Activated naive CD4-positive, alpha-beta T cell treated with anti-CD3 and anti-CD28 coated beads for 36 hours (primary cell): ENCODE measurements at places on chromosomes 2 and 18. TPM values are rescaled to one million over a fixed set of nuclear protein-coding genes. Genes with fewer than 3 reads are reported as not detected.

The CNTNAP5 gene
- total RNA-seq: not detected

DNA sequence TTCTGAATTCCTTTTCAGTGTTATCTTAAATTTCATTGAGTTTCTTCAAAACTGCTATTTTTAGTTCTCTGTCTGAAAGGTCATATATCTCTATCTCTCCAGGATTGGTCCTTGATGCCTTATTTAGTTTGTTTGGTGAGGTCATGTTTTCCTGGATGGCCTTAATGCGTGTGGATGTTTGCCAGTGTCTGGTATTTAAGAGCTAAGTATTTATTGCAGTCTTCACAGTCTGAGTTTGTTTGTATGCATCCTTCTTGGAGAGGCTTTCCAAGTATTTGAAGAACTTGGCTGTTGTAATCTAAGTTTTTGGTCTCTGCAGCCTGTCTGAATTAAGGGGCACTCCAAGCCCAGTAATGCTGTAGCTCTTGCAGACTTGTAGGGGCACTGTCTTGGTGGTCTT lies 249.3 kb downstream of the ZNF385B start:
- no peaks in the 10 kb centered on the region for H3K27me3 ChIP-seq
- no peaks in the 10 kb centered on the region for H3K4me1 ChIP-seq
- H3K27ac ChIP-seq: no peak overlapping the region
- H3K4me3 ChIP-seq: no peak overlapping the region
- H3K36me3 ChIP-seq: no peaks in the 10 kb centered on the region

DNA sequence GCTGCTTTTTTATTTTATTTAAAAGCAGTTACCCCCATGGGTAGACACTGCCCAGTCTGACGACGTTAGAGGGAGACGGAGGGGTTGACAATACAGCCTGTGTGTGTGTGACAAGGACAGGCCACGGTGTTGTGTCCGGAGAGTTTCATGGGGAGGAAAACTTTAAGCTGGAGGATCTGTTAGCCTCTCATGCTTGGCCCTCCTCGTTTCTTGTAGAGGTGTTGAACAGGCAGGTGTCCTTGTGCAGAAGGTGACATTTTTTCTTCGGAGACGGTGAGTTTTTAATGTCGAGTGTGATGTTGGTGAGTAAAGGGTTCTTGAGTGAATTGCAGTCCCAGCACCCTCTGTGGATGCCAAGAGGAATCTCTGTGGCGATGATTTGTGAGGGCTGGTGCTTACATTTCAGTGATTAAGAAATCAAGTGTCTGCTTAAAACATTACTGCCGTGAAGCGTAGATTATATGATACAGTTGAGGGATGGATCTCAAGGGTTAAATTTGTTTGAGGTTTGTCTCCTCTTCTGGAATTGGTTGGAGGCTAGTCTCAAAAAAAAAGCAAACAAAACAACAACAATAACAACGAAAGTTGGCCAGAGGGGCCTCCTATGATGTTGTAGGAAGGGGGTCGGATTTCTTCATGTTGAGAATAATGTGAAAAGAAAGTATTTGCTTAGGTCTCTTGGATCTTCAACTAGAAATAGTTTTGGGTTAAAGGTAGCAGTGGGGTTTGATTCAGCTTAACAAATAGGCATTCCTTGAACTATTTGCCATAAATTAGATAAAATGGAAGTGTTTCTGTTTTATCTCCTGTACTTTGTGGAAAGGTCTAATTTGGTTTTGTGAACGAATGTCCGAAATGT lies 1.6 kb downstream of the NCOA1 start:
- peak overlapping the region; percentile 76 for H3K4me3 ChIP-seq
- H3K36me3 ChIP-seq: no peaks in the 10 kb centered on the region
- no peaks in the 10 kb centered on the region for H3K27me3 ChIP-seq
- H3K4me1 ChIP-seq: peaks cover 57% of the 10 kb centered on the region
- DNase-seq: no peak

GRCh38 chr2:41872646-41873045 lies 175.2 kb upstream of the PKDCC start:
- H3K27me3 ChIP-seq: no peaks in the 10 kb centered on the region
- H3K36me3 ChIP-seq: no peaks in the 10 kb centered on the region

DNA sequence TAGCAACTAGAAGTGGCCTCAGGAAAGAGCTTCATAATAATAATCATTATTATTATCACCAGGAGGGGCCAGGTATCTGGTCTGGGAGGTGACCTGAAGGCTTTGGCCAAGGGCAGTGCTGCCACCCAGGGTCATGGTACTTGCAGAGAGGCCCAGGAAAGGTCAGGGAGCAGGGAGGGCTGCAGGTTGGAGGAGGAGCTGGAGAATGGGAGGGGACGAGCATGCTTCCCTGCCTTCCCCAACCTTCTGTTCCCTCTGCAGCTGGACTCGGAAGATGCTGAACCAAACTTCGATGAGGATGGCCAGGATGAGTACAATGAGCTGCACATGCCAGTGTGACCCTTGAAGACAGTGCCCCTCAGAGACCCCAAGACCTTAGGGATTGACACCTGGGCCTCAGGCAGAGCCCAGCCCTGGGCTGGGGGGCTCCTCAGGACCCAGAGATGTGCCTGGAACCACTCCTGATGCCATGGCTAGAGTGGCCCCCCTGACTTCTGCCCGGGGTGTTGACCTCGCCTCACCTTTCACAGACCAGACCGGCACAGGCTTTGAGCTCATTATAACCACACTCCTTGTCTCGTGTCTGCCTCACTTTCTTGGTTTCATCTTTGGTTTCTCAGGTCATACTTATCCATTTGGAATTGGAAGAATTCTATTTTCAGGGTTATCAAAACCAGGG lies 14.1 kb downstream of the SLC4A3 start:
- peaks cover 6% of the 10 kb centered on the region for H3K27me3 ChIP-seq
- no peak overlapping the region for H3K27ac ChIP-seq
- H3K36me3 ChIP-seq: no peaks in the 10 kb centered on the region
- no peak for DNase-seq
- H3K4me1 ChIP-seq: peaks cover 5% of the 10 kb centered on the region
- H3K4me3 ChIP-seq: no peak overlapping the region

- no peaks in the 10 kb centered on the region for H3K4me1 ChIP-seq
- no peaks in the 10 kb centered on the region for H3K36me3 ChIP-seq
- no peaks in the 10 kb centered on the region for H3K27me3 ChIP-seq
- H3K4me3 ChIP-seq: no peak overlapping the region
These were observed 316.2 kb downstream of the GBX2 start for GRCh38 chr2:235851828-235852525.

DNA sequence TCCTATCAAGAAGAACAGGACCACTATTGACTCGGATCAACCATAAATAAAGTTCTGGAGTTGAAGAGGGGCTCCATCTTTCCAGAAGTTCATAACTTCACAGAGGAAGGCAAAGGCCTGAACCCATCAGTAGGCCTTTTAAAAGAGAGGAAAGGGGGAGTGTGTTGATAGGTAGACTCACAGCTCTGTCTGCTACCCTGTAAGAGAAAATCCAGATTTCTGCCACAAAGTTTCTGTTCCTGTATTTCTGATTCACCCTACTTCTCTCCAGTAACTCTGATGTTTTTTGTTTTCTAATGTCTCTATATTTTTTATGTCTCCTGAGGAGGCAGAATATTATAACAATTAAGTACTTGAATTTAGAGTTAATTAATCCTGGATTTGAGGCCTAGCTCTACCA lies 564.0 kb downstream of the TNS1 start:
- H3K27ac ChIP-seq: no peak overlapping the region
- H3K27me3 ChIP-seq: no peaks in the 10 kb centered on the region
- H3K36me3 ChIP-seq: no peaks in the 10 kb centered on the region
- no peak for DNase-seq

- H3K36me3 ChIP-seq: peaks cover 17% of the 10 kb centered on the region
- peak overlapping the region; percentile 93 for H3K27ac ChIP-seq
- DNase-seq: peak; percentile 63
- peak overlapping the region; percentile 44 for H3K4me3 ChIP-seq
These were observed 3.0 kb downstream of the NRBP1 start for GRCh38 chr2:27431395-27431794.

DNA sequence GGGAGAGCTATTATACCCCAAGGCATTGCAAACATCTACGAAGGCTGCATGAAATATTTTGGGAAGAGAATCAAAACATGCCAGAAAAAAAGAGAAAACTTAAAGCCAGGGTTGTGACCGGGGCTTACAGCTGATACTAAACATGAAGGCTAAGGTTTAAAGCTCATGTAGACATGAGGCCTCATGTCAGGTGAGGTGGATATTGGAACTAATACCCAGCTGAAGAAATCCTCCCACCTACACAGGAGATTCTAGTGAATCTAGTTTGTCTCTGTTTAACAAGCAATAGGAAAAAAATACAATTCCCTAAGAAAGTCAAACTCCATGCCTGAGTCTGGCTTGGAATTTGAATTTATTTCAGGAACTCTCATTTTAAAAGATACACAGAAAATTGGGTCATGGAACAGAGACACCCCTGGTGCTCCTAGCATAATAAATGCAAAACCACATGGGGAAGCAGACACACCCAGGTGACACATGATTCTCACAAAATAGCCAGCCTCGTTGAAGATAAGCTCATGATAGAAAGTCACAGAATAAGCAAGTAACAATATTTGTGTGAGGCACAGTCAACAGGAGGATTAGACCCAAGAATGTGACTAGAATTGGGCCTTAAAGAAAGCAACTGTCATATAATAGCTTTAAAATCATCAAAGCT lies 42.2 kb downstream of the UPP2 start:
- peaks cover 18% of the 10 kb centered on the region for H3K27me3 ChIP-seq
- no peak for DNase-seq
- no peak overlapping the region for H3K27ac ChIP-seq
- no peak overlapping the region for H3K4me3 ChIP-seq

The TDRD15 gene
- not detected for total RNA-seq

DNA sequence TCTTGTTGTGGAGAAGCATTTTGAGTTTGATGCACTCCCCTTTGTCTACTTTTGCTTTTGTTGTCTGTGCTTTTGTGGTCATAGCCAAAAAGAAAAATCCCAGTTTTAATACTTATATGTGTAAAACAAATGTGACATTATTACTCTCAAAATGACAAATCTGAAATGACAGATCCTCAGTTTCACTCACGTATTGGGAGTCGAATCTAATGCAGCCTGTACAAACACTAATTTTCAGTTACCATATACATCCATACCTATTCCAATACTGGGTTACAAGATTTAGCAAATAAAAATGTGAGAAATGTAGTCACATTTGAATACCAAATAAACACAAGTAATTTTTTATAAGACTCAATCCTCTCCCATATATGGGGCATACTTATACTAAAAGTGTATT lies 148.2 kb upstream of the ZNF516 start:
- no peaks in the 10 kb centered on the region for H3K36me3 ChIP-seq
- DNase-seq: no peak
- no peaks in the 10 kb centered on the region for H3K4me1 ChIP-seq

The GPBAR1 gene
- total RNA-seq: 0.10 TPM

DNA sequence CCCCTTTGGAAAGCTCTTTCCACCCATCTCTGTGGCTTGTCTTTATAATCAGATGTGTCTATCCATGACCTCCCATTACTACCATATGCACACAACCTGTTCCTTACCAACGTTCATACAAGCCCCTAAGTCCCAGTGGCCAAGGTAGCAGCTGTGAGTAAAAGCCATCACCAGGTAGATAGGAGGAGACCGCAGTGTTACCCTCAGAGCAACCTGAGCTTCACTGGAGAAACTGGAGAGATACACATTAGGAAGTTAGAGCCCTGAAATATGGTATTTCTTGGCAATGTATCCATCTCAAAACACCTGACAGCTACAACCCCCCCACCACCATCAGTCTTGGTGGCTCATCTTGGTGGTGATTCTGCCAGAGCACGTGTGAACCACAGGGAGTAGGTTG lies 26.0 kb downstream of the LOXHD1 start:
- H3K27ac ChIP-seq: no peak overlapping the region
- no peaks in the 10 kb centered on the region for H3K36me3 ChIP-seq
- H3K4me3 ChIP-seq: no peak overlapping the region
- peaks cover under 1% of the 10 kb centered on the region for H3K4me1 ChIP-seq

GRCh38 chr2:10285556-10286198 lies 17.0 kb upstream of the HPCAL1 start:
- DNase-seq: no peak
- no peak overlapping the region for H3K27ac ChIP-seq
- no peaks in the 10 kb centered on the region for H3K36me3 ChIP-seq
- H3K4me3 ChIP-seq: no peak overlapping the region
- H3K4me1 ChIP-seq: peaks cover 3% of the 10 kb centered on the region

DNA sequence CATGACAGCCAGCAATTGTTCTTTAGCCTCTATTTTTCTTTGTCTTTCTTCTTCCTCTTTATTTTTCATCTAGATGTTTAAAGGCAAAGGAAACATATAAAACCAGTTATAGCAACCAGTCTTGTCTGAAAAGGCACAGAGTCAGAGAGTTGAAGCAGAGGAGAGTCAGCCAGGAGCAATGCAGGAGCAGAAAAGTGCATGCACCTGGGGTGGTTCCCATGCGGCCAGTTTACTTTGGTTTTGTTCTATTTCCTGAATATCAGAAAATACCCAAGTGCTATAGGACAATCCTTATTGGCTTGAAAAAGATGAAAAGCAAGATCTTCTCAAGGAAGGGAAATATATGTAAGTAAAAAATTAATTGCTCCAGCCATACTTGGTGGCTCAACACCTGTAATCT lies 44.9 kb downstream of the CFAP210 start:
- H3K4me3 ChIP-seq: no peak overlapping the region
- H3K36me3 ChIP-seq: no peaks in the 10 kb centered on the region
- DNase-seq: no peak
- H3K27ac ChIP-seq: no peak overlapping the region
- H3K4me1 ChIP-seq: no peaks in the 10 kb centered on the region
- H3K27me3 ChIP-seq: peaks cover 11% of the 10 kb centered on the region

DNA sequence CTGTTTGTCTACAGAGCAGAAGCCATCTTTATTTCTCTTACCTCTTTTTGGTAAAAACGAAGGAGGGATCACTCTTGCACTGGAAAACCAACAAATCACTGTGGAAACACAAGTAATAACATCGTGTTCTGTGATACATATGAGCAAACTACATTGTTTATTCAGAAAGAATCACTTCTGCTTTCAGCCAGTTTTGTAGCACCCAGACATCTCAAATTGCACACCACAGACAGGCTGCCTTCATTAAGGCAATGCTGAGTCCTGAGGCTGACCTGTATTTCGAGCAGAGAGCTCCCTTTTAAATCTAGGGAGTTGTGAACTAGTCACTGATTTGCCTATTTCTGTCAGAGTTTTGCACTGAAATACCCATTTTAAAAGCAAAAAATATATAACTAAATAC lies 1003.2 kb upstream of the FAM98A start:
- H3K4me3 ChIP-seq: no peak overlapping the region
- no peak for DNase-seq
- no peaks in the 10 kb centered on the region for H3K4me1 ChIP-seq
- H3K27ac ChIP-seq: no peak overlapping the region
- no peaks in the 10 kb centered on the region for H3K27me3 ChIP-seq

- H3K27ac ChIP-seq: no peak overlapping the region
- no peak overlapping the region for H3K4me3 ChIP-seq
- H3K4me1 ChIP-seq: no peaks in the 10 kb centered on the region
- H3K36me3 ChIP-seq: no peaks in the 10 kb centered on the region
- no peaks in the 10 kb centered on the region for H3K27me3 ChIP-seq
These were observed 157.6 kb downstream of the LPIN1 start for GRCh38 chr2:11904029-11904428.

The MPPE1 gene
- 30.4 TPM for total RNA-seq

GRCh38 chr2:69936906-69937305 lies 22.0 kb downstream of the MXD1 start:
- H3K27ac ChIP-seq: peak overlapping the region; percentile 4
- H3K4me3 ChIP-seq: no peak overlapping the region
- H3K36me3 ChIP-seq: peaks cover 18% of the 10 kb centered on the region
- no peaks in the 10 kb centered on the region for H3K27me3 ChIP-seq
- DNase-seq: no peak

The BOLL gene
- 0.12 TPM for total RNA-seq

- no peak overlapping the region for H3K27ac ChIP-seq
- no peak overlapping the region for H3K4me3 ChIP-seq
- no peaks in the 10 kb centered on the region for H3K36me3 ChIP-seq
- peak; percentile 45 for DNase-seq
- H3K27me3 ChIP-seq: peaks cover 44% of the 10 kb centered on the region
These were observed 46.6 kb upstream of the ZBTB7C start for GRCh38 chr18:48455555-48456478.

The INPP4A gene
- 34.8 TPM for total RNA-seq
